ENCODE measurements at places on chromosomes 7 and 10. TPM values are rescaled to one million over a fixed set of nuclear protein-coding genes. Genes with fewer than 3 reads are reported as not detected.

GRCh38 chr10:87092861-87093631 is 1.6 kb downstream of the GLUD1 start:
- DNase-seq = peak; percentile 37

- DNase-seq = no peak
Measured at GRCh38 chr7:140659856-140660255, 12.9 kb upstream of the ADCK2 start.

- DNase-seq = no peak
Measured at GRCh38 chr10:3911713-3912442, 126.9 kb upstream of the KLF6 start.

DNA sequence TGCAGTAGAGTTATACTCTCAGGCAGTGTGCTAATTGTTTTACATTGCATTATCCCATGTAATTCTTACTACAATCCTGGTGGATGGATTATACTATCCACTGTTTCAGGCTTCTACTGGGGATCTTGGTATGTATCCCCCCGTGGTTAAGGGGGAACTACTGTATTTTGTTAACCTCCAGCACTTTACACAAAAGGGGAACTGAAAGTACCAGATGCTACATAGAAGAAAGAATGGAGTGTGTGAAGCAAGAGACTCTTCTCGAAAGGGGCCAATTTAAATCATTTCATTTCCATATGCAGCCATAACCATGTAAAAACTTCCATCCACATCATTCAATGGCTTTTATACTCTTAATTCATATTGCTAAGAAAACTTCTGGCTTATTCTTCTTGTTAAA is 69.4 kb downstream of the C1GALT1 start:
- DNase-seq = no peak

DNA sequence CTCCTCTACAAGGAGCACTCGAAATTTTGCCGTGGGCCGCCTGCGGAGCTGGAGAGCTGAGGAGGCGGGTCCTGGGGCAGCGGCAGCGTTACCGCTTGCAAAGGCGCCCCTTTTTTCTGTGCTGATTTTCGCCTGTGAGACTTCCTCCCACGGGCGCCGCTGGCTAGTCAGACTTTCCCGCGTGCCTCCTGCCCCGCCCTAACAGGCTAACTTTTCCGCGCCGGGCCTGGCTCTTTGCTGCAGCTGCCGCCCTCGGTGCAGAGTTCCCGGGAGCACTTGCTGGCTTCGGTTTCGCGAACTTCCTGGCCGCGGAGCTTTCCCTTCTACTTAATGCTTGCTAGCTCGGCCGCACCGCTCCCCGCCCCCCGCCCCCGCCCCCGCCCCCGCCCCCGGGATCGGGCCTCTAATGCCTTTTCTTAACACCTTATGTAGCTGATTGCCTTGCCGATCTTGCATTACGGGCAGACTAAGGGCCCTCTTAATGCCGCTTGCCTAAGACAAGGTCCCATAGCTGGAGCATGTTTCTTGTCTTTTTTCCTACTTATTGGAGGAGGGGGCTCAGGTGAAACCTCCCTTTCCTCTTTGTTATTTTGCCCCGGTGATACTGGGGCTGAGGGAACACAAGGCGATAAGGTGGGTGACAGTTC is 37.9 kb upstream of the RASGEF1A start:
- peak; percentile 65 for DNase-seq

GRCh38 chr7:4033996-4034395 is 648.1 kb upstream of the FOXK1 start:
- no peak for DNase-seq

DNA sequence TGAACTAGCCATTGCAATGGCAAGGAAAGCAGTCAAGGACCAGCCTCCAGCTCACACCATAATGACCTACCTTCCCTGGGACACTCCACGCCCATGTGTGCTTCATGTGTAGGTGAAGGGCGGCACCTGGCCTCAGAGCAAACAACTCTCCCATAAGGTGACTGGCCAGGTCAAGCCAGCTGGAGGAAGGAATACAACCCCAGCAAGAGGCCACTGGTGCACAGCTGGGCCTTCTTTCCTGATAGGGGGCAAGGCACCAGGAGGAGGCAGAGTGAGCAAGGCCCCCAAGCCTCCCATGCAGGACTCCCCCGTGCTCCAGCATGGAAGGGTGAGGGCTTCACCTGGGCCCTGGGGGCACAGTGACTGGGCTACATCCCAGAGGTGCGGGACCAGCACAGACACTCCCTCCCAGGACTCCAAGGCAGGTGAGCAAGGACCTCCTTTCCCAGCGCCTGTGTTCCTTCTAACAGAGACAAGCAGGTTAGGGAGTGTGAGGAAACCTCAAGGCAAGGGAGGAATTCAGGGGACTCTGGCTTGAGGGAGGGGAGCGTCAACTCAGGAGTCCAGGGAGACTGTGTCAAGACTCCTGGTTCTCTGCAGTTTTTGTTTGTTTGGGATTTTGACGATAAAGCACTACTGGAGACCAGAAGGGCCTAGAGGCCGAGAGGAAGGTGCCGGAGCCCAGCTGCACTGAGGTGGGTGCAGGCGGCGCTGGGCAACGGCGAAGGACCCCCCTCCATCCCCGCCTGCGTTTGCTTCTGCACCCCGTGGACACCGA is 1.7 kb downstream of the PTPRN2 start:
- no peak for DNase-seq

DNA sequence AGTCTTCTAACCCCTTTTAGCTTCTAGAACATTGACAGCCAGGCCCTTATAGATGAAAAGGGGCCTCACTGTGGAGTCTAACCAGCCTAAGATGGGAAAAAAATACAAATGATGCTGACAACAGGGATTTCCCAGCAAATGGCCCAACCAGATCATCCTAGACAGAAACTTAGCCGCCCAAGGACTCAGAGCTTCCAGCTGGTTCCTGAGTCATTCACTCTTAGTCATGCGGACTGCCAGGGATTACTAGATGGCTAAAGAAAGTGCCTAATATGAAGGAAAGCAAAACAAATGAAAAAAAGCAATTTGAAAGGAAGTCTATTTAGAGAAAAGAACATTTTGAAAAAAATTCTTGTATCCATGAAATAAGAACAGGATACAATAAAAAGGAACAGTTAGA is 23.7 kb downstream of the TSPAN14 start:
- no peak for DNase-seq

Gene MALRD1
- total RNA-seq = not detected

Gene SSC4D
- 0.30 TPM for total RNA-seq

DNA sequence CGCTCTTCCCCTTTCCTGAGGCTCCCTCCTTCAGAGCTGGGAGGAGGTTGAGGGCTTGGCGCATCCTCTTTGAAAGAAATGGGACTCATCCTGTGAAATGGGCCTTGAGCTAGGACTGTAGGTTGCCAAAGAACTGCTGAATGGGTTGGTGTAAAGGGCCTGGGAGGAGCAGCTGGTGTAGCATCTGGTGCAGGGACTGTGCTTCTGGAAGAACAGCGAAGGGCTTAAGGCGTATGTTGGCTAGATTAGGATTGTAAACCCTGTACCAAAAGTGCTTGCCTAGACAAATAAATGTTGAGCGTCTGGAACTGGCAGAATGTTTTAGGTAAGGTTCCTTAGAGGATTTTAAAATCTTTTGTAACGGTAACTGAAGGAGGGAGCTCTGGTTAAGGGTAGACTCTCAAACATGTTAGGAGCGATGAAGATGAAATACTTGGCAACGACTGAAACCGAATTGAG is 563 bp downstream of the STAM start:
- DNase-seq = no peak

- no peak for DNase-seq
Measured at GRCh38 chr10:124032971-124033886, 60.2 kb downstream of the CHST15 start.

GRCh38 chr10:28915989-28916588 is 238.8 kb downstream of the BAMBI start:
- no peak for DNase-seq

DNA sequence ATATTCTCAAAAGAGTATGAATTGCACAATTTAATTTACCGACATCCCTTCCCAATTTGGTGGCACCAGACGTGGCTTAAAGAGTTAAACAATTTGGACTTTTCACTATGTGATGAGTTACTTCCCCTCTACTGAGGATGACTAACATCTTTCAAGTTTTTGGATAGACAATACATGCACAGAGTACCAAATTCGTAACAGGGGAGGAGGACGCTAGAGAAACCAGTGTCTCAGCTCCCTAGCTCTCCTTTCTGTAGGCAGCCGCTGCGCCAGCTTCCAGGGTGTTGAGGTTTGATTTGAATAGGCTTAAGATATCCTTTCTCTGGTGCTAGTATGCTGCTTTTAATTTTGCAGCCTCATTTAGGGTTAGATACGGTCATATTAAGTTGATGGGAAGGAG is 69.2 kb downstream of the GNA12 start:
- DNase-seq = no peak

- DNase-seq = no peak
Measured at GRCh38 chr7:108415821-108416536, 40.3 kb downstream of the NRCAM start.

GRCh38 chr10:80356563-80356988 is at the start of the genes DYDC1 and DYDC2:
DYDC1 (minus strand) TSS chr10:80356755; CDS start chr10:80352601, 4,154 bp downstream.
DYDC2 (plus strand) TSS chr10:80356781; CDS start chr10:80362444, 5,663 bp downstream.
- DNase-seq = peak; percentile 39

DNA sequence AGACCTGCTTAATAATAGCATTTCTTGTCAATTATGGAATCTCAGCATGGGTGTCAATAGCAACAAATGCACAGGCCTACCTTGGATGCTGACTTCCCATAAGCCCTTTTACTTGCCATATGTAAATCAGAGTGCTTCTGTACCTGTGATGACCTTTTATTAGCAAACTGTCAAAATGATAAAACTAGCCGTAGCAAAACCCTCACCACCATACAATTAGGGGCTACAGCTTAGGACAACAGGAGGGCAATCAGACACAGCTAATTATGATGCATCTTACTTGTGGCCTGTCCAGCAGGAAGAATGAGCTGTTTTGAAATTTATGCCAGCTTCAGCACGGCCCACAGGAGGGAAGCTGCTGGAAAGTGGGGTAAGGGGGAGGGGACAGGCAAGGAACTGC is 201.6 kb downstream of the TAX1BP1 start:
- DNase-seq = no peak

- peak; percentile 50 for DNase-seq
Measured at GRCh38 chr7:1741751-1742554, 71.9 kb downstream of the ELFN1 start.

GRCh38 chr10:4189281-4189680 is 404.3 kb upstream of the KLF6 start:
- DNase-seq = no peak

Gene NKX1-2
- total RNA-seq = not detected

DNA sequence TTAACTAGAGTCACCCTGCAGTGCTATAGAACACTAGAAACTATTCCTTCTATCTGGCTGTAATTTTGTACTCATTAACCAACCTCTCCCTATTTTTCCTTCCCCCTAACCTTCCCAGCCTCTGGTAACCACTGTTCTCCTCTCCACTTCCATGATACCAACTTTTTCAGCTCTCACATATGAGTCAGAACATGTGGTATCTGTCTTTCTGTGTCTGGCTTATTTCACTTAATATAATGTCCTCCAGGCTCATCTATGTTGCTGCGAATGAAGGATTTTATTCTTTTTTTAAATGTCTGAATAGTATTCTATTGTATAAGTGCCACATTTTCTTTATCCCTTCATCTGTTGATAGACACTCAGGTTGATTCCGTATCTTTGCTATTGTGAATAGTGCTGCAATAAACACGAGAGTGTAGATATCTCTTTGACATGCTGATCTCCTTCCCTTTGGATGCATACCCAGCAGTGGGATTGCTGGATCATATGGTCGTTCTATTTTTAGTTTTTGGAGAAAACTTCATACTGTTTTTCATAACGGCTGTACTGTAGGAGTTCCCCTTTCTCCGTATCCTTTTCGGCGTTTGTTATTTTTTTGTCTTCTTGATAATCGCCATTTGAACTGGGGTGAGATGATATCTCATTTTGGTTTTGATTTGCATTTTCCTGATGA is 101.4 kb downstream of the FAM107B start:
- no peak for DNase-seq

Gene XRCC2
- total RNA-seq = 9.6 TPM

Gene C1QL3
- total RNA-seq = 0.08 TPM

Gene LLCFC1
- not detected for total RNA-seq
